ENCODE measurements at places on chromosomes 2 and 18.

DNA sequence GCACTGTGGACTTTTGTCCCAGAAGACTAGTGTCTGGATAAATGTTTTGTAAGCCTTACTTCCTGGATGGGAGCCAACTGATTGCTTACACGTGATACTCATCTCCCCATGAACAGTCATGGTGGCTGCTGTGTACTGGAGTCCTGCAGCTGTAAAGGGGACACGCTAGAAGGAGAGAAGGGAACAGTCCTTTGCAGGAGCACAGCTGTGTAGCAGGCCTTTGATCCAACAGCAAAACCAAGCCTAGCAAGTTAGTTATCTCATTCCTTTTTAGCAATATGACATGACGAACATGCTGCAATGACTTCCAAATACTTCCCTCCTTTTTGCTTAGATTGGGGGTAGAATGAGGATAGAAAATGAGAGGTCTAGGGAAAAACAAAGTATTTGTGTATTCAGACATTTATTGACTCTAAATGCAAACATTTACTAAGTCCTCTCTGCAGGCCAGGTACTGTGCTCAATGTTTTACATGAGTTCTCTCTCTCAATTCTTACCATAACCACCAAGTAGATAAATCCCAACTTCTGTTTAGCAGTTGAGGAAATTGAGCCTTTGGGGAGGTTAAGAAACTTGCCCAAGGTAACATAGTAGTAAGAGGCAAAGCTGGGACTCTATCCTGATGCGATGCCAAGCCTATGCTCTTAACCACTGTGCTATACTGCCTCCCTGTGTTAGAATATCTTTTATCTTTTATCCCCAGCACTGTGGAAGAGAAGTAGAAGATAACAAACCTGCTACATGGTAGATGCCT is 55.4 kb upstream of the CD28 start:
- peak; percentile 69 for DNase-seq

- DNase-seq: no peak
Observed at GRCh38 chr18:79935098-79935480, 16.4 kb downstream of the SLC66A2 start.

GRCh38 chr2:127743477-127744026 is 42.3 kb downstream of the SFT2D3 start:
- DNase-seq: no peak

GRCh38 chr2:69830045-69830905 is 815 bp downstream of the GMCL1 start:
- peak; percentile 32 for DNase-seq

- no peak for DNase-seq
Observed at GRCh38 chr2:235462415-235462790, 31.4 kb upstream of the AGAP1 start.

DNA sequence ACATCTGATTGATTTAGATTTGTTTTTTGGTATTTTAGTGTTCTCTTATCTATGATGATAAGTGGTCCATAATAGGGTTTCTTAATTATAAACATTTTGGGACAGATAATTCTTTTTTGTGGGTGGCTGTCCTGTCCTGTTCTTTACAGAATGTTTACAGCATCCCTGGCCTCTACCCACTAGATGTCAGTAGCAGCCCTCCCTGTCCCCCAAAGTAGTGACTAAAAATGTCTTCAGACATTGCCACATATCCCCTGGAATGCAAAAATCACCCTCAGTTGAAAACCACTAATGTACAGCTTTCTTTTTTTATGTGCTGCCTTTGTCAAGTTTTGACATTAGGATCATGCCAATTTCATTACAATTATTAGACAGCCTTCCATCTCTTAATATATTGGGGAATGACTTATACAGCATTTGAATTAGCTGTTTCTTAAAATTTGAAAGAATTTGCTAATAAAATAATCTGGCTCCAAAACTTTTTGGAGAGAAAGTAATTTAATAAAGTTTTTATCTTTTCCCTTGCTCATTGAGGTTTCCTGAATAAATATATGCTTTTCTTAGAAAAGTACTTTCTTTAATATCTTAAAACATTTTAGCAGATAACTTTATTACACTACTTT is 19.5 kb downstream of the WIPF1 start:
- DNase-seq: peak; percentile 71

GRCh38 chr18:57925706-57926105 is 118.3 kb upstream of the NEDD4L start:
- DNase-seq: no peak

DNA sequence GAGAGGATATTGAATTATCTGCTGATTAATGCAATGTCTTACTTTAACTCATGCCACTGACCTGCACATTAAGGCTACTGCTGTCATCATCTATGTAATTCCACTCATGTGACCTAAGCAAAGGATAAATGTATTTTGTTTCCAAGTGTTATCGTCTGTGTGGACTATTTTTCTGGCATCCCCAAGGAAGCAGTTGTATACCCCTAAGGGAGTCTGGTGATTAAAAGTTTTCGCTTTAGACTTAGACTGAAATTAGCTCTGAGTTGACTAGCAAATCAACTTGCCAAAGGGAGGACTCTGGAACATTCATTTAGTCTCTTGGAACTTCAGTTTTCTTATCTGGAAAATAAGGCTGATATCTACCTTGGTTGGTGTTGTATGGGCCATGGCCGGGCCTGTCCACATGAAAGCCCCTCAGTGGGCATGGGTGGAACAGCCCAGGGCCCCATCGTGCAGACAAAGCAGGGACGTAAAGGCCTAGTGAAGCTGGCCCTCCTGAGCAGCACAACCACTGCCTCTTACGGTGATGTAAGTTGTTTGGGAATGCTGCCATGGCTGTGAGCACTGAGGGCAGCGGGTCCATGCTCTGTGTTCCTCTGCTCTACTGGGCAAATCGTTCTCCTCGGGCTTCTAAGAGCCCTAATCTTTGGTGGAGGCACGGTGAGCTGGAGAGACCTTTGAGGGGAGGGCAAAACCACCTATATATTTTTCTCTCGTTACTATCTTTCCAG is 144.4 kb upstream of the RNF152 start:
- no peak for DNase-seq

- DNase-seq: no peak
Observed at GRCh38 chr2:96207073-96207773, 1.4 kb downstream of the STARD7 start.

GRCh38 chr18:32366586-32367538 is 103.8 kb downstream of the GAREM1 start:
- no peak for DNase-seq

DNA sequence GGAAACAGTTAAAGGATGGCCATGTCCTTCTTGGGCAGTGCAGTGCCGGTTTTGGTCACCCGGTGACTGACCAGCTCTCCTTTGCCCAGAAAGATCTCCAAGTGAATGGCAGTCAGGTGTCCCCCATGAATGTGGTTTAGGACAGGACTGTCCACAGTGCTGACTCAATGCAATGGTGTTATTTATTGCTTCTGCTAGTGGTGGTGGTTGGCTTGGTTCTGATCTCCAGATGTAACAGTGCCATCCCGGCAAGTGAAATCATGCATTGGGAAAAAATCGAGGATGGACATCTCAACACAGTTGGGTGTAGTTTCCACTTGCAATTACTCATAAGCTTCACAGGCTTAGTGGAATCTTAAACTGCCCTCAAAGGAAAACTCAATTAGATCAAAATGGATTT is 81.9 kb downstream of the TGOLN2 start:
- no peak for DNase-seq

DNA sequence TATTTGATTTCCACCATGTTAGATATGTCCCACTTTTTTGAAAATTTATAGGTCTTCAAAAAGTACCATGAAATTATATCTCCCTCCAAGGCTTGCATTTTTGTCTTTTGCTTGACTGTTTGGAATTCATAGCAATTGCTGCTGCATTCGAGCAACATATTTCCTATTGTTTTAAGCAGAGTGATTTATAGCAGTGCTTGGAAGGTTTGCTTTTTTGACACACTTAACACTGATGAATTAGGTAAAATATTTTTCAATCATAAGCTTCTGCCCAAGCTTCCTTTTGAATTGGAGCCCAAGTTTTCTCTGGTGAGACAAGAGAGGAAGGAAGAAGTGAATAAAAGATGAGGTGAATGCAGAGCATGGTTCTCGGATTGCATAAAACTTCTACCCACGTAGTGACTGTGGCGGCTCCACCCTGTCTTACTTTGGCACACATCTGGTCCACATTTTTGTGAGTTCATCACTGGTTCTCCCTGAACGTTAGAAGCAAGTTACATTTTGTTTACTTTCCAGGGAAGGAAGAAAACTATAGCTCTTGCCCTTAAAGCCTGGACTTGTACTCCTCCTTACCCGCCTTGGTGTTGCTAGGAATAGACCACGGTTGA is 667.0 kb downstream of the TSN start:
- no peak for DNase-seq

DNA sequence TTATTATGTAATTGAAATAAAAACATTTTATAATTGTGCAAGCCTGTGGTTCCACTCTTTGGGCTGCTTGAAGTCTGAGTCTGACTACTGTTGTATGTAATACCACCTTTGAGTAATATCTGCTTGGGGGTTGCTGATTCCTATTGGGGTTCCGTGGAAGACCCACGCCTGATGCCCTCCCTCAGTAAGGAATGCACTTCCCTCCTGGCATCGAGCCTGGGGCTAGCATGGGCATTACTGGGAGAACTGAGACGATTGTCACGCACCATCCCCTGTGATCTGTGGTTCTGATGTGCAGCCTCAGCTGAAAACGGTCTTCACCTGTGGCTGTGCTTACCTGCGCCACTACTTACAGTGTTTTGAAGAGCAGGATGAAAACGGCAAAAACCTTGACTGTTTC is 32.7 kb upstream of the RBM44 start:
- no peak for DNase-seq

- no peak for DNase-seq
Observed at GRCh38 chr2:22901471-22902179, 483.4 kb upstream of the KLHL29 start.

- DNase-seq: peak; percentile 93
Observed at GRCh38 chr2:96637385-96638143, 548 bp downstream of the KANSL3 start.

GRCh38 chr2:182642328-182642727 is 73.7 kb upstream of the DNAJC10 start:
- peak; percentile 74 for DNase-seq

GRCh38 chr2:213104092-213104902 is 47.1 kb downstream of the IKZF2 start:
- DNase-seq: peak; percentile 65

- peak; percentile 78 for DNase-seq
Observed at GRCh38 chr2:59025157-59025757, 784.1 kb upstream of the FANCL start.

GRCh38 chr2:7627583-7627982 is 710.4 kb downstream of the RNF144A start:
- DNase-seq: no peak

DNA sequence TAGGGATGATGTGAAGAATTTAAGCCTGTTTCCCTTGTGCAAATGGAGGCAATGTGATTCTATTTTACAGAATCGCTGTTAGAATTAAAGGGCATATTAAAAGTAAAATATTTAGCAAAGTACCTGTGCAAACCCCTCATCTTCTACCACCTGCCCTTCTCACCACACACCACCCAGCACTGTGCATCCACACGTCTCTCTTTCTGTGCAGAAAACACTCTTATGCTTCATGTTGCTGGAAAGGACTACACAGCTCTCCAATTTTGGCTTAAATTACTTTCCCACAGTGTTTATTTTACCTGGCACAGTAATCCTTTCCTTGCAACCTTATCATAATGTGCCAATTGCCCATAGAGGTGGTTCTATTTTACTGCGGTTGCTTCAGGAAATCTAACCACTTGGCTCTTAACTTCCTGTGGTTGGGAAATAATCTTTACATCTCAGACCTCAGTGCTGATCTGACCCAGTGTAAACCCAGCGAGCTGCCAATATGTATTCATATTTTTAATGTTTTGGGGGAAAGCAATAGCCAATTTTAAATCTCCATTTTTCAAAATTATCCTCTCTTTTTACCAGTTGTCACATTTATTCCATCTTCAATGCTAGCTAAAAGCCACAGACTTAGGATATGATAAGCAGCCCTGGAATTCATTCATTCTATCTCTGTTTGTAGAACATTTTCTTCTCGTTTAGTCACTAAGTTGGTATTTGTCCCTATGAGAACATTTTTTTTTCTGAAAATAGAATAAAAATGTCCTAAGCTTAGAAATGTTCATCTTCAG is 250.9 kb downstream of the DSEL start:
- DNase-seq: peak; percentile 26

- peak; percentile 54 for DNase-seq
Observed at GRCh38 chr2:10303694-10304378, 1.1 kb downstream of the HPCAL1 start.

DNA sequence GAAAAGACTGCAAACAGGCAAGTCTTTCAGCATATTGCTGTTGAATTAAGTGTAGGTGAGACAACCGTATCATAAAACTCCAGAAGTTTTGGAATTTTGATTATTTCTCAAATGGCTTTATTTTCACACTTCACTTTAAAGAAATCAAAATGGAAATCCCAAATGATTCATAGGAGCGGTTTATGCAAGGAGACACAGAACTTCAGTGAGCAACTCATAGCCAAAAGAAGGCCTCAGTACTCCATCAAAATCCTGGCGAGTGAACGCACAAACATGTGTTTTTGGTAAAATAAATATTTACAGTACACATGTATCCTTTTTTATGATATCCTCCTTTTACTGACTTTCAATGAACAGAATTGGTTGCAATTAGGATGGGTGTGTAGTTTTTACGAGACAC is 140.4 kb upstream of the APCDD1 start:
- no peak for DNase-seq

DNA sequence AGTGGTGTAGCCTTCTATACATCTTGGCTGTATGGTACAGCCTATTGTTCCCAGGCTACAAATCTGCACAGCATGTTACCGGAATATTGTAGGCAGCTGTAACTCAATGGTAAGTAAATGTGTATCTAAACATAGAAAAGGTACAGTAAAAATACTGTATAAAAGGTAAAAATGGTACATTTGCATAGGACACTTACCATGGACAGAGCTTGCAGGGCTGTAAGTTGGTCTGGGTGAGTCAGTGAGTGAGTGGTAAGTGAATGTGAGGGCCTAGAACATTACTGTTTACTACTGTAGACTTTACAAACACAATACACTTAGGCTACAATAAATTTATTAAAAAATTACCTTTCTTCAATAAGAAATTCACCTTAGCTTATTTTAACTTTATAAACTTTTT is 3.7 kb upstream of the MRPS9 start:
- DNase-seq: no peak

DNA sequence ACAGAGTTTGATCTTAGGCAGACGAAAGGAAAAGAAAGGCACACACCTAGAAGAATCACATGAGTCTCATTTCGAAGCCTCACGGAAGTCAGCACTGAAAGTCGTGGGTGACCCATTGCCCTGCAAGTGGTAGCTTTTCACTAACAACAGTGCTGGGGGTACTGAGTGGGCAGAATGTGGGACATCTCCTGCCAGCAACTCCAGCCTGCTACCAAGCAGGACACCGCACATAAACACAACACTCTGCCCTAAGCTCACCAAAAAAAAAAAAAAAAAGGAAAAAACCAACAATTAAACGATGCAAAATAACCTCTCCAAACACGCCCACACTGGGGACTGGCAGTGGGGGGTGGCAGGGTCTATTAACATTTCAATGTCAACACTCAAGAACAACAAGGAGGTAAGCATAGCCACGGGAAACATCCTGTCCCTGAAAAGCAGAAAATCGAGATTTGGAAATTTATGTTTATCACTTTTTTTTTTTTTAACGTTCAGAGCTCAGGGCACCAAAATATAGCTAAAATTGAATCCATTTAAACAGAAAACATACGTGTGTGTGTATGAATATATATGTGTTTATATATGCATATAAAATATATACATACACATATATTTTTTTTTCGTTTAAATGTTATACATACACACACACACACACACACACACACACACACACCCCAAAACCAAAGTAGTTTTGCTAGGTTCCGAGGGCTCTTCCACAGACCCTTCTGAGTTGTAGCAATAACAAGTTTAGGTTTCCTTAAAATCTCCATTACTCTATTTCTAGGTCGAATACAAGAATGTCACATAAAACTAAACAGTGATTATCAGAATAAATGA is 2.2 kb downstream of the INO80D start:
- peak; percentile 48 for DNase-seq
